Stimulated activated naive CD8-positive, alpha-beta T cell treated with anti-CD3 and anti-CD28 coated beads, Interleukin-15, Interleukin-2, amounts not matched to agents 100 U/mL and 50 U/mL, for 24 hours (primary cell): ENCODE measurements at places on chromosomes 4 and X.

DNA sequence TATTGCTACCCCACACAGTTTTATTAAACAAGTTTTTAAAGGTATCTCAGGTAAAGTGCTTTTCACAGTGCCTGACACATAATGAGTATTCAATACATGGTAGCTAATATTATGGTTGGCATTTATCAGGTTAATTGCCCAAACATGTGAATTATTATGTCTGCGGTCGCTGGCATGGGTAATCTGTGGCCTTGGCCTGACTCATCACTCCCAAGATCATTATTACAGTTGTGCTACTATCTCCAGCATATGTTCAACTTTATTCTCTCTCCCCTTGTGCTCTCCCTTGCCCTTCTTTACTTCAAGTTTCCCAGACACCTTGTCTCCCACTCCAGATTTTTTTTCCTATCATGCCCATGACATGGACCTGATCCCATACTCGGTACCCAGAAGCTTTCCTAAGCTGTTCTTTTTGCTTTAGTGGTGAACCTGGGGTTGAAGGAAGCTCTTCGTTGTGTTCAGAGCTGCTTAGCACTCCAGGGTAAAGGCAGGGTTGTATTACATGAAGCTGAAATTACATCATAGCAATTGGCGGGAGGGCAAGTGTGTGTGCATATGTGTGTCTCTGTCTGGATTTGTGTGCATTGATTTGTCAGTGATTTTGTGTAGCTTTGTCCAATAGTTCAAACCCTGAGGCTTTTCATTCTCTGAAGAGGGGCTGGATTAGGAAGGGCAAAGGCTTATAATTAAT, 176.5 kb upstream of the NRK start:
- no peak for DNase-seq

DNA sequence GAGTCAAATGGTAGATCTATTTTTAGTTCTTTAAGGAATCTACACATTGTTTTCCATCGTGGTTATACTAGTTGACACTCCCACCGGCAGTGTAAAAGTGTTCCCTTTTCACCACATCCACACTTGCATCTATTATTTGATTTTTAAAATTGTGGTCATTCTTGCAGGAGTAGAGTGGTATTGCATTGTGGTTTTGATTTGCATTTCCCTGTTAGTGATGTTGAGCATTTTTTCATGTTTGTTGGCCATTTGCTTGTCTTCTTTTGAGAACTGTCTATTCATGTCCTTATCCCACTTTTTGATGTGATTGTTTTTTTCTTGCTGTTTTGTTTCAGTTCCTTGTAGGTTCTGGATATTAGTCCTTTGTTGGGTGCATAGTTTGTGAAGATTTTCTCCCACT, 70.0 kb downstream of the TAB3 start:
- no peak for DNase-seq

DNA sequence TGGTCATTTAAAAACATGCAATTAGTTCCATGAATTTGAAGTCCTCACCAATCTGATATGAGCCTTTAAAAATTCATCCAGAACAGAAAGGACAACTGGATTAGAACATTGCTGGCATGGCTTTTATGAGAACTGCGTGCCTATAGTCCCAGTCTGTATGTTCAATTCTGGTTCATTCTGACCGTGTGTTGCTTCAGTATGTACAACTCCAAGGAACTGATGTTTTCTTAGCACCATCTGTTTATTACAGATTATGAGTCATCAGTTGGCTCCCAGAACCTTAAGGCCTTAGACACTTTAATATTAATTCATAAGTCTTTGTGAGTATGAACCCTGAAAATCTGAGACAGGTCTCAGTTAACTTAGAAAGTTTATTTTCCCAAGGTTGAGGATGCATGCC, 115.0 kb downstream of the CEP44 start:
- no peak for DNase-seq

DNA sequence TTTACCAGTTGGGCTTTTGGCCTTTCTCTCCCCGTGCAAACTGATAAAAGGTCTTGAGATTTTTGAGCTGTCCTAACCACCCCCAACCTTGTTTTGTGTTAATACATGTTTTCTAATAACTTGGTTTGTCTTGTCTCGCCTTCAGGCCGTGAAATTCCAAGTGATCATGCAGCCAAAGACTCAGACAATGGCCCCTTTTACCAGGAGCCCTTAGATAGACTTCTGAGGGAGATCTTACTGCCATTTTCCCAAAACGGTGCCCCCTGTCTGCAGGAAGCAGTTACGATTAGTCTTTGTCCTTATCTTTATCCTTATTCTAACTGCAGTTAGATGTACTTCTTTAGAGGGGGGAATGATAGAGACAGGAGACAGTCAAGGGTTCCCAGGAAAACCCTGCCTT, 245.3 kb upstream of the HDX start:
- DNase-seq, result no peak

- no peak for DNase-seq
Measured at GRCh38 chr4:127212701-127213100, 420.1 kb upstream of the INTU start.

DNA sequence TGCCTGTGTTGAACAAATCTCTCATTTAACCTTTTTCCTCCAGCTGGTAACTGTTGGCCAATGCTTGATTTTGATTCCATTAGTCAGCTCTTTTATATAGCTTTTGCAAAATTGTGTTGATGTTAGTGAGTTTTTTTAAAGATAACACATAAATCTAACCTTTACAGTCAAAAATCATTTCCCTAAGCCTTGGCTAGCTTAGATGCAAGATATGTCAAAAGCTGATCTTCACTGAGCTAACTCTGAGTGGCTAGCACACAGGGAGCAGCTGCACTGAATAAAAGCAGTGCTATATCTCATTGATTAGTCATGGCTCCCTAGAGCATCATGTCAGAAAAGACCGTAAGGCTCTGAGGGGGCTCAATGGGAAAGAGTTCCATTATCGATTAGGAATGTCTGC, 78.7 kb downstream of the PPARGC1A start:
- no peak for DNase-seq

- no peak for DNase-seq
Measured at GRCh38 chr4:164138521-164138920, 615.4 kb upstream of the SMIM31 start.

DNA sequence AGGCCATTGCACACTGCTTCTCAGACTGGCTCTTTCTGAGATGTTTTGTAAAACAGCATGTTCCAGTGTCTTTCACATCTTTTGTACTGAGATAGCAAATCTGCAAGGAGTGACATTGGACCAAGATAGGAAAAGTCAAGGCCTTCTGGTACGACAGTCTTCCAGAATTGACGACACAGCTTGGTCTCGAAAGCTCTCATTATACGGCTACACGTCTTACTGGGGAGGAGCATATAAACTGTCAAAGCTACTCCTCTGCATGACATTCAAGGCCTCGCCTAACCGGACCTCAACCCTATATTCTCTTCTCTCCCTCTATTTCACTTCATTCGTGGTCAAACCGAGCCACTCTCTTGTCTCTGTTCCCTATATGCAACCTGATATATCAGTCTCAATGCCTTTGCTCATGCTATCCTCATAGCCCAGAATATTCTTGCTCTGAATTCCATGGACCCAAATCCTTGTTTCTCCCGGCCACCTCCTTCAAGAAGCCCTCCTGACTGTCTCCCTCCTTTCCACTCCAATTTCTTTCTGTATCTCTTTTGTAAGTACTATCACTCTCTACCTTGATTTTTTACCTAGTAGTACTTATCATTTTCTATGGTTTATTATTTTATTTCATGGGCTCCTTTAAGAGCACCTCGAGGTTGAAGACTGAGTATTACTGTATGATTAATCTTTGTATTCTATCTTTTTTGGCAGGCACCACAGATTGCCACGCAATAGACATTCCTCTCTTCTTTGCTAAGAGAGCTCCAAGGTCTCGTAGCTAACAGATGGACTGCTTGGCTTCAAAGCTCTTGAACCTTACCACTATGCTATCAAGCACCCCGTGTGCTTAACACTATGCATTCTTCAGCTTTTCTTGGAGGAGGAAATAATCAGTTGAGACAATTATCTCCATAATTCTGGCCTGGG, 35.1 kb downstream of the RBM47 start:
- no peak for DNase-seq

DNA sequence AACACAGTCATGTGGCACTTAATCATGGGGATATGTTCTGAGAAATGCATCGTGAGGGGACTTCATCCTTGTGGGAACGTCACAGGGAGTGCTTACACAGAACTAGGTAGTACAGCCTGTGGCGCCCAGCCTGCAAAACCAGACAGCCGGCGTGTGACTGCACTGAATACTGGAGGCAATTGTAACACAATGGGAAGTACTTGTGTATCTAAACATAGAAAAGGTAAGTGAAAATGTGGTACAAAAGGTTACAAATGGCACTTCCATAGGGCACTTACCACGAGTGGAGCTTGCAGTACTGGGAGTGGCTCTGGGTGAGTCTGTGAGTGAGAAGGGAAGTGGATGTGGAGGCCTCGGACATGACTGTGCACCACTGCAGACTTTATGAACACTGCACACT, 5.2 kb downstream of the TLR3 start:
- DNase-seq, result no peak

DNA sequence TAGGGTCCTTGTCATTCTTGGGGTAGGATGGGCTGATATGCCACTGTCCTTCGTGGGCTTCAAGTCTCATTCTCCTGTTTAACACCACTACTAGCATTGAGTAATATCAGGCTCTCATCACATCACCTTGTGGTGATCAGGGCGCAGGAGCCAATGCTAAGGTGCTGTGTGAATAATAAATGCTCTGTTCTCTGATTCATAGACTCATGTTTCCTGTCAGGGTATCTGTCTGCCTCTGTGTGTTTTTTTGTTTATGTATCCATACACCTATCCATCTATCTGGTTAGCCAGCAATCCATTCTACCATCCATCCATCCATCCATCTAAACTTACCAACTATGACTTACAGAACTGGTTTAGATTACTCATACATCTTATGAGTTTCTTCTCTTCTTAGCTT, 525.1 kb upstream of the ATOH1 start:
- no peak for DNase-seq

DNA sequence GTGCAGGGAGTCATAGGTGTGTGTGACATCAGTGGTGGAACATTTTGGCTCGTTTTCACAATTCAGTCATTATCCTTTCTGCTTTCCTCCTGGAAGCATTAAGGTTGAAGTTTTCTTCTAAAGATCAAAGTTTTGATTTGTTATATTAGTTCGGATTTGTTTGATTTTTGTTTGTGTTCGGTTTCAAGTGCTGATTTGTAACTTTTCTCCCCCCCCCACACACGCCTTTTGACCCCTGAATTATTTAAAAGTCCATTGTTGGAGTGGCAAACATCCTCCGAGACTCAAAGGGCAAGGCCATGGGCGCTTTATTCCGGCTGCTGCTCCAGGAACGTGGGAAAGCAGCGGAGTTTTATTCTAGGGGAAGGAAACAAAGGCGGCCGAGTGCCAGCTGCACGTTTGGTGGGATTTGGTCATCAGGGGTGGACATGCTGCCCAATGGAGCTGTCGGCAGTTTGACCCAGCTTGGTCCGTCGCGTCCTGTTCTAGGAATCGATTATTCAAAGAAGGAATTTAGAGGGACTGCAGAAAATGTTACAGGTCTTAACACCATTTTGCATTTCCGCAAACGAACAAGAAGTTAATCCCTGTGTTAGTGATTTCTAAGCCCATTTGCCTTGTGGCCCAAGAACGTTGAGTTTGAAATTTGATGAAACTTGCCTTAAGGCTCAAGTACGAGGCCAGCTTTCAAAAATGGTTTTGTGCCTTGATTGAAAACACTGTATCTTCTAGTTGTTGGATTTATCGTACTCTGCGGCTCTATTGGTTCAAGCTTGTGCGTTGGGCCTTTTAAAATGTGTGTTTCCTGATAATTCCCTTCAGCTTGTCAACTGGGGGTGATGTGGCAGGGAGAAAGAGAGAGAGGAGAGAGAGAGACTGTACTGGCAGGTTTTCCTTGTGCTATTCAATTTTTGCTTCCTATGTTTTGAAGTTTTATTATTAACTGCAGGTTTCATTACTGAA, 565 bp upstream of the ZNF41 start:
- peak; percentile 3 for DNase-seq

DNA sequence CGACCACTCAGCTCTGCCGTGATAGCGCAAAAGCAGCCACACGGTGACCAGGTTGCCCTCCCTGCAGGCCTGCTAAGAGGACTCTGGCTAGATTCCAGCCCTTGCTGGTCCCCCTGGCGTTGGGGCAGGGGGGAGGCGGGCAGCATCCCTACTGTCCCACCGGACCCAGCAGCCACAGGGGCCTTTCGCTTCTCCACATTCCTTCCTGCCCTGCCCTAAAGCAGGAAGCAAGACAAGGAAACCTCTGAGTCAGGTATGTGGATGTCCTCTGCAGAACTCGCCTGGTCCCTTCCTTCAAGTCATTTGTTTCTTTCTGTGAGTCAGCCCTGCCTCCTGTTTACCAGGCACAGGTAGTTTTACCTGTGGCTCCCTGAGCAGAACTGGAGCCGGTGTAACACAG, 60.2 kb upstream of the CLDN34 start:
- DNase-seq, result no peak

DNA sequence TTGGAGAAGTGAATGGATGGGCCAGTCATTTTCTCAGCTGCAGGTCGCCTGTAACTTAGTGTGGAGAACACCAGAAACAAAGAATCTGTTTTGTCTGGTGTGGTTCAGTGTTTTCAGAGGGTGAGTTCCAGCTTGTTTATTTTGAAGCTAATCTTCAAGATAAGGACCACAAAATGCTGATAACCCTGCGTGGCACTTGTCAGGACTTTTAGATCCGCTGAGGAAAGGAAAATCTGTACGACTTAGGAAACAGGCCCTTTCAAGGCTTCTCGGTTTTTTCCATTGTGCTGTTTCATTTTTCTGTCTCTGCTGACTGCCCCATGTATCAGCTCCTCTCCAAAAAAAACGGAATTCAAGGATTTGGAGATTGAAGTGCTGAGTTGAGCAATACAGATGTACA, 8.7 kb upstream of the ANAPC4 start:
- DNase-seq, result no peak

- DNase-seq, result no peak
Measured at GRCh38 chrX:39811376-39811775, 286.4 kb downstream of the BCOR start.

DNA sequence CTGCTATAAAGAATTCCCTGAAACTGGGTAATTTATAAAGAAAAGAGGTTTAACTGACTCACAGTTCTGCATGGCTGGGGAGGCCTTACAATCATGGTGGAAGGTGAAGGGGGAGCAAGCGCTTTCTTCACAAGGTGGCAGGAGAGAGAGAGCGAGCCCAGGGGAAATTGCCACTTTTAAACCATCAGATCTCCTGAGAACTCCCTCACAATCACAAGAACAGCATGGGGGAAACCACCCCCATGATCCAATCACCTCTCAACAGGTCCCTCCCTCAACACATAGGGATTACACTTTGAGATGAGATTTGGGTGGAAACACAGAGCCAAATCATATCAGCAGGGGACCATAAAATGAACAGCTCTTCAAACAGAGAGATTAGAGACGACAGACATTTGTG, 198.6 kb downstream of the MAGEB5 start:
- DNase-seq, result no peak

GRCh38 chrX:7147978-7148854, at the start of gene PUDP:
Gene PUDP, minus strand, starts transcription at chrX:7148153. Its CDS starts 40 bp downstream, at chrX:7148113.
- DNase-seq, result peak; percentile 81

- no peak for DNase-seq
Measured at GRCh38 chrX:87516717-87517121, 883 bp upstream of the KLHL4 start.

GRCh38 chr4:54513204-54513603, 144.6 kb upstream of the KIT start:
- no peak for DNase-seq

- no peak for DNase-seq
Measured at GRCh38 chr4:8910100-8910821, 38.6 kb upstream of the HMX1 start.
